NCI-H1694 (cell line): ENCODE measurements at places on chromosomes 1 and 21.

GRCh38 chr21:25944672-25945213 is 210.0 kb downstream of the GABPA start:
- DNase-seq, result no peak

GRCh38 chr1:153860285-153860684 is 62.5 kb downstream of the GATAD2B start:
- no peak for DNase-seq

- no peak for DNase-seq
Measured at GRCh38 chr1:111789666-111790316, 34.1 kb downstream of the DDX20 start.

DNA sequence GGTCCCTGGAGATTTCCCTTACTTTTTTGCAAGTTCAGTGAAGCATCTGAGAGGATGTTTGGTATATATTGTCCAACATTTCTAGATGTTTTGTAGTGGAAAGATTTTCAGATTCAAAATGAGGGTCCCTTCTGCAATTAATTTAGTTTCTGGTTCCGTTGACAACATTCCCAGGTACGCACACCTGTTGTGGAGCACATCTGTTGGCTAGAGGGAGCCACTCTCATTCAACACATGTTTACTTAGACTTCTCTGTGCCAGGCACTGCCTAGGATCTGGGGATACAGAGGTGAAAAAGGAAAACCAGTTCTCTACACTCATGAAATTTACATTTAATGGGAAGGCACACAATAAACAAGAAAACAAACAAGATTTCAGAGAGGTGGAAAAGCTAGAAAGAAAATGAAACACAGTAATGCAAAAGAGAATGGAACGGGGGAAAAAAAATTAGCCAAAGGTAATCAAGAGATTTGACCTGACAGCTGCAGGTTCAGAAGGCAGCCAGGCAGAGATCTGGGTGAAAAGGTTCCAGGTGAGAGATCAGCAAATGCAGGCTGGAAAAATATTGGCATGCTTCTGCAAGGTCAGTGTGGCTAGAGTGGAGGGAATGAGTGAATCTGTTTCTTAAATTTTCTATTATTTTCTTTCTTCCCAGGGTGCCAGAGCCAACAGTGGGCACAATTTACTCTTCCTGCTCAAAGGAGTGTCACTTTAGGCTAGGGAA is 48.4 kb upstream of the KAZN start:
- no peak for DNase-seq

DNA sequence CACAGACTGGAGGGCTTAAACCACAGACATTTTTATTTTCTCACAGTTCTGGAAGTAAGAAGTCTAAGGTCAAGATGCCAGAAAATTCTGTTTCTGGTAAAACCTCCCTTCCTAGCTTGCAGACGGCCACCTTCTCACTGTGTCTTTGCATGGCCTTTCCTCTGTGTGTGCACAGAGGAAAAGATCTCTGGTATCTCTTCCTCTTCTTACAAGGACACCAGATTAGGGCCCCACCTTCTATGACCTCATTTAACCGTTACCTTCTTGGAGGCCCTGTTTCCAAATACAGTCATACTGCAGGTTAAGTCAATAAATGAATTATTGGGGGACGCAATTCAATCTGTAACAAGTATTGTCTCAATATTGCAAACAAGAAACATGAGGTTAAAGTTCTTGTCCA is 63.0 kb upstream of the PRDX6 start:
- no peak for DNase-seq

GRCh38 chr1:193143285-193143684 is 21.5 kb downstream of the CDC73 start:
- peak; percentile 24 for DNase-seq

DNA sequence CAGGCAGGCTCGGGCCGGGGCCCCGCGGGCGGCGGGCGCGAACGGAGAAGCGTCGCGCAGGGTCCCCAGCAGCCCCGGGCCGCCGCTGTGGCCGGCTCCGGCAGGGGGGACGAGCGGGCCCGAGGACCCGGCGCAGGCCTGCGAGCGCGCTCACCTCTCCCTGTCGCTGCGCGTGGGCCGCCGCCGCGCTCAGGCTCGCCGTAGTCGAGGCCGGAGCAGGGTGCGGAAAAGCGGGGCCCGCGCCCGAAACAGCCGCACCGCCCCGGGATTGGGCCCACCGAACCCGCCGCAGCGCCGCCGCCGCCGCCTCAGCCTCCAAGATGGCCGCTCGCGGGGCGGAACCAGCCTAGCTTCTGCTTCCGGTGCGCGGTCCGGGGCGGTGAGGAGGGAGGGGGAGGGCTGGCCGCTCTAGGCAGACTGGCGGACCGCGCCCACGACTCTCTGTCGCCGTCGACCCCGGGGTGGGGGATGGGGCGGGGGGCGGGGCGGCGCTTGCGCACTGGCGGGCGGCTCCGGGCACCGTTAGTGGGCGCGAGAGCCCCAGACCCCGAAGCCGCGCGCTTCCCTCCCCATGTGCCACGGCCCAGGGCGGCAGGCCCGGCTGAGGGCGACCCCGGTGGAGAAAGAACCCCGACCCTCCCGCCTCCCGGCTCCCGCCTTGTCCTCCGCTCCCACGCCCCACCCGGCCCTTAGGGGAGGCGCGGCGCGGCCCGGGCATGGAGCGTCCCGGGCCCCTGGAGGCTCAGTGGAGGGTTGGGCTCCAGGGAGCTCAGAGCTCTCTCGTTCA is at the start of gene UBE2J2:
TSS of gene UBE2J2 (minus strand) at position 343 of the 787 bp plus-strand sequence. CDS start 5,862 bp downstream, outside the sequence.
- peak; percentile 28 for DNase-seq

- peak; percentile 86 for DNase-seq
Measured at GRCh38 chr1:208101661-208102431, 142.3 kb downstream of the PLXNA2 start.

- no peak for DNase-seq
Measured at GRCh38 chr1:21674957-21675356, 5.8 kb upstream of the RAP1GAP start.

GRCh38 chr1:193614817-193615216 is 428.4 kb upstream of the B3GALT2 start:
- no peak for DNase-seq

DNA sequence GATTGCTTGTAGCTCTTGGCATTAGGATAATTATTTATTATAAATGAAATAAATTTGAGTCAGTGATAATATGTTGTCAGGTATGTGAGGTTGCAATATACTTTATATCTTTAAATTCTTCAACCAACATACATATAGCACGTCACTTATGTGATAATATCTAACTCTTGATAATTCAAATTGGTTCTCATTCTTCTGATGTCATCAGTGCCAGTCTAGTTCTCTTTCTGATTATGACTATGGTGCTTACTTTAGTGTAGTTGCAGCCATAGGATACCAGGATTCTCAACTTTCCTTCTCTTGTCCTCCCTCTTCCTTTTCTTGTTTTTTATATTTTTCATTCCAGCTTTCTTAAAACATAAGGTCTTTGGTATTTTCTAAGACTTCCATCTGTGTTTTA is 34.8 kb upstream of the ATP6V1G3 start:
- DNase-seq, result no peak

- DNase-seq, result no peak
Measured at GRCh38 chr1:209021622-209022021, 561.9 kb upstream of the CAMK1G start.

- DNase-seq, result no peak
Measured at GRCh38 chr1:198788561-198789064, 149.8 kb downstream of the PTPRC start.

DNA sequence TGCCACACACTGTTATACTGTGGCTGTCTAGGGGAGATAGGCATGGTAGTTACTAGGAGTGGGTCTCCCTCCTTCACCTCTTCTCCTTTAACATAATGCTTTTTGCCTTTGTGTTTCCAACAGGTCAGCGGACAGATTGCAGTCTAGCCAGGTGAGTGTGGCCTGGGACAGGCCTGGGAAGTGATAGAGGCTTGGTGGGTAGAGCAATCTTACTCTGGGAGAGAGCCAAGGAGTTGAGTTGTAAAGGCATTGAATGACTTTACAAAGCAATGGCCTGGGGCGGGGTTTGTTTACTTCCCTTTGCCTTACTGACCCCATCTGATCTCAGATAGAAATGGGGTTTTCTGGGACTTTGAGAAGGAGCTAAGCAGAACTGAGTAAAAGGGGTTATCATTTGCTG is 51.0 kb upstream of the IKBKE start:
- no peak for DNase-seq

DNA sequence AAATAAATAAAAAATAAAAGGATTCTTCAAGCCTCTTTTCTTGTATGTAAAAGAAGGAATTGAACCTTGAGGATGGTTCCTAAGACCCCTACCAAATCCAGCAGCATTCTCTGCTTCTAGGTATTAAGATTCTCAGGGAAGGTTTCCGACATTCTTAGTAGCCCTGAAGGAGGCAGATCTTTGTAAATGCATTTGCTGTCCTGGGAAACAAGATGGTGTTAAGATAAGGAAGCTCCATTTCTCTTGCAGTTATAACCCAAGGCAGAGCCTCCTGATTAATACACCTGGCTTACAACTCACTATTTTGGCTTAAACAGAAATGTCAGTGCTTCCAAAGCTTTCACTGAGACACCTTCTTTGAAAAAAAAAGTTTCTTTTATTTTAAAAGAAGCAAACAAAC is 393.8 kb downstream of the DISC1 start:
- DNase-seq, result no peak

GRCh38 chr1:171988243-171988885 is 147.1 kb downstream of the DNM3 start:
- no peak for DNase-seq

DNA sequence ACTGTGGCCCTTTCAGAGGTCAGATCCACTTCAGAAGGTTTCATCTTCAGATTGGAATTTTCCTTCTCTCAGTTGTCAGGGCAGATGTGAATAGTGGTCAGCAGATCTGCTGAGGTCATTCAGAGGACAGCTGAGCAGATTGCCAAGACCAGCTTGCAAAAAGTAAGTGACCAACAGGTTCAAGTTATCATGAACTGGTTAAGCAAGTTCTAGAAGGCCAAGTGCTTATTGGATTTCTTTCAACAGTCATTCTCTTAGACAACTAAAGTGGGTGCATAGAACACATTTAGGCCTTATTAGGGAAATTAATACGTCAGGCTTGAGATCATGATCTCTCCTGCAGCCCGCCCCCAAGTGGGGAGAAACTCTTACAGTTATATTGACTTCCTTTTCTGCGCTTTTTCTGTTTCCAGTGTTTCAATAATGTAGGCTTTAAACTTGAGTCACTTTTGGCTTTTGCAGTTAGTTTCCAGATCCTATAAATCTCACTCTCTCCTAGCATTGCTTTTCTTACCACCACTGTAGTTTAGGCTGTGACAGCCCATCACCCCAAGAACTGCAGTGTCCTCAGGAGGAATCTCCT is 96.4 kb downstream of the C1orf21 start:
- no peak for DNase-seq

DNA sequence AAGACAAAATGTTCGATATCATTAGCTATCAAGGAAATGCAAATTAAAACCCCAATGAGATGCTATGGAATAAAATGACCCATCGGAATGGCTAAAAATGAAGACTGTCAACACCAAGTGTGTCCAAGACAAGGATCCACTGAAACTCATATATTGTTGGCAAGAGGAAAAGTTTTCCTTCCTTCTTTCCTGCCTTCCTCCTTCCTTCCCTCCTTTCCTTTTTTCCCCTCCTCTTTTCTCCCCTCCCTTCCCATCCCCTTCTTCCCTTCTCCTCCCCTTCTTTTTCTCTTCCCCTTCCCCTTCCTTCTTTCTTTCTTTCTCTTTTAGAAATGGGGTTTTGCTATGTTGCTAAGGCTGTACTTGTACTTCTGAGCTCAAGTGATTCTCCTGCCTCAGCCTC is 64.2 kb upstream of the TENT5B start:
- DNase-seq, result no peak

DNA sequence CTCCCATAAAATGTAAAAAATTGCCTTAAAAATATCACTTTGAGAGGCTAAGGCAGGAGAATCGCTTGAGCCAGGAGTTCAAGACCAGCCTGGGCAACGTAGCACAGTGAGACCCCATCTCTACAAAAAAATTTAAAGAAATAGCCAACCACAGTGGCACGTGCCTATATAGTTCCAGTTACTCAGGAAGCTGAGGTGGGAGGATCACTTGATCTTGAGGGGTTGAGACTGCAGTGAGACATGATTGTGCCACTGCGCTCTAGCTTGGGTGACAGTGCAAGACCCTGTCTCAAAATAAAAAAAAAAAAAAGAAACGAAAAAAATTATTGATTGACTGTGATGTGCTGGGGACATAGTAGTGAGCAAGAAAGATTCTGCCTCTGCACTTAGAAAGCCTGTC is 38.4 kb downstream of the PKN2 start:
- no peak for DNase-seq

DNA sequence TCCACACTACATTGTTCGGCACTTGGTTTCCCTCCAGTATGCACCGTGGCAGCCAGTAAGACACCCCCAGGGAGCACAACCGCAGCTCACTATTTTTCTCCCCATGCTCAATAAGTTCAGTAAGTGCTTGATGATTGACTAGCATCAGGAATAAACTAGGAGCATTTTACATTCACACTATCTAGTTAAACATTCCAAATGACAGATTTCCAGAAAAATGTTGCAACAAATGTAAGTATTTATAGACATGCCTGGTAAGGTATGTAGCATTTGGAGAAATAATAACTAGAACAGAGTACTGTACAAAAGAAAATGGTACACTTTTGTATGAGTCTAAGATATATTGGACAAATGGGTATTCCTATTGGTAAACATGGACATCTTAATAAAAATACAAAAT is 92.9 kb downstream of the SLC45A1 start:
- no peak for DNase-seq

DNA sequence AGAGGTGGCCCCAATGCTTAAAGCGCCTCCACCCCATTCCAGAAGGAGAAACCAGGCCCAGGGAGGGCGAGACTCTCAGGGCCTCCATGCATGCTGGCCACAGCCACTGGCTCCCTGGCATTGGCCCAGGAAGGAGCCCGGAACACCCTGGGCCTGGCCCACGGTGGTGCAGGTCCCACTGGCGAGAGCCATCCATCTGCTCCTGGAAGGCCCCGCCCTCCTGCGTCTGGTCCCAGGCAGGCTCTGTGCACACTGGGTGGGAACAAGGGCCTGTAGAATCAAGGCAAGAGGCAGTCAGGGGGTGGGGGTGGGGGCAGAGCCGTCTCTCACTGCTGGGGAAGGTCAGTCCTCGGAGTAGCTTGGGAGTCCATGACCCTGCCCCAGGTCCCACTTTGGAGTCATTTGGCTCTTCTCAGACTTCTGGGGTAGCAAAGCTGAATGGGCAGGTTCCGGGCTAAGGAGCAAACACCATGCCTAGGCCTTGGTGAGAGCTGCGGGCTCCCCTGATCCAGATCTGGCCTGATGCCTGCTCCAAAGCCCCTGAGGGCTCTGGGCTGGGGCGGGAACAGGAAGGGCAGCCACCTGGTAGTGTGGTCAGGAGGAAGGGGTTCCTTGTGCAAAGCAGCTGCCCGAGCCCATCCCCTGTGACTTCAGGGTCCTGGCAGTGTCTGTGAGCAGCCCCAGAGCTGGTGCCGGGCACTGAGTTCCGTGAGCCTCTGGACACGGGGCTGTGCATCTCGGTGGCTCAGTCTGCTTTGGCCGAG is 107.0 kb upstream of the ARHGEF16 start:
- no peak for DNase-seq

GRCh38 chr1:51341876-51342496 is 11.6 kb upstream of the TTC39A start:
- DNase-seq, result no peak

DNA sequence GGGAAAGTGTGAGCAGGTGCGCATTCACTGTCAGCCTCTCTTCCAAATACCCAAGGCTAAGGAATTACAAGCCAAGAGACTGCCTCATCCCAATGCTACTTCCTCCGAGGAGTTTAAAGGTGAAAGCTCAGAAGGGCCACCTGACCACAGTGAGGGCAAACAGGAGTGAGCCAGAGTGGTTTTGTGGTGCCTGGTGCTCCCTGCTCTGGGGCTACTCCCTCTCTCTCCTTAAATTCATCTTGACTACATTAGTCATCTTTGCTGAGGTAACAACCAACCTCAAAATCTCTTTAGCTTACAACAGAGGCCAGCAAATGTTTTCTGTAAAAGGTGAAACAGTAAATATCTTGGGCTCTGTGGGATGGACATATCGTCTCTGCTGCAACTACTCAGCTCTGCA is 14.2 kb upstream of the ZBTB8A start:
- no peak for DNase-seq
